Uterus (tissue), 4 donors: ENCODE measurements at places on chromosomes 16 and 17. TPM values are rescaled to one million over a fixed set of nuclear protein-coding genes. Genes with fewer than 3 reads are reported as not detected.

DNA sequence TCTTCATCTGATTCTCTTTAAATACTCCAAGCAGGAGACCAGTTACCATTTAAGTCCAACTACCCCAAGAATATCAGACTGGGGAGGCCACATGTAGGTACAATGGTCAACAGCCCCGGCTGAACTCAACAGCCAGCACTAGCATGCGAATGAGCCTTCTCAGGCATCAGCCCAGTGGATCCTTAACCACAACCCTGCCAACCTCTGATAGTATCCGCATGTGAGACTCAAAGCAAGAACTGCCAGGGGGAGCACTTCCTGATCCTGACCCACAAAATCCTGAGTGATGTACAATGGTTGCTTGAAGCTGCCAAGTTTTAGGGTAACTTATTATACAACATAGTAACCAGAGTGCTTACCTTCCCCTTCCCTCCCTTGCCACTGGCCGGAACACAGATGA is 4.0 kb downstream of the PYY start:
- no peak for DNase-seq

TBC1D26 gene
- 0.90 TPM for total RNA-seq

SMTNL2 gene
- total RNA-seq = not detected

- no peak for DNase-seq
These were observed 45.7 kb upstream of the LYRM9 start for GRCh38 chr17:27938864-27939263.

DNA sequence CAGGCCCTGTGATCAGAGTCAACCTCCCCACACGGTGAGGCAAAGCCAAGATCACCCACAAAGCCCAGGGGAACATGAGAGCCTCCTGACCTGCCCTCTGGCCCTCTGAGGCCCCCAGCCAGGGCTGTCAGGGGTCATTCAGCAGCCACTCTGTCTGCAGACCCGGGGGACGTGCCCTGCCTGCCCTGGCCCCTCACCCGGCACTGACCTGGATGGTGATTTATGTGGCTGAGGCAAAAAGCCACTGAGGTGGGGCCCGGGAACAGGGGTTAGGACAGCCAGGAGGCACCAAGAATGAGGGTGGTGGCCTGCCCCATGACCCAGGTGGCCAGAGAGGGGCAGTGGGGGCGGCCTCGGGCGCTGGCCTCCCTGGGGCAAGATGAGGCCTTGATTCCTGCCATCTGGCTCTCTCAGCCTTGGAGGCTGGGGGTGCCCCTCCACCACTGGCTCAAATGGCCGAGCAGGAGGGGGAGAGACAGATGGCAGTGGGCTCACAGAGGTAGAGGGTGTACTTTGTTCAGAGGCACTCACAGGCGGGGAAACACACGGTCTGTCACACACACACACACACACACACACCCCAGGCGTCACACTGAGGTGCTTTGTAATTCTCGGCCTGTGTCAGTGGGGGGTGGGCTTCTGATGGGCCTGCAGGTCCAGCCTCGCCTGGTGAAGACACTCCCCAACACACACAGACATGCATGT is 174.0 kb upstream of the GSE1 start:
- no peak for DNase-seq

DNA sequence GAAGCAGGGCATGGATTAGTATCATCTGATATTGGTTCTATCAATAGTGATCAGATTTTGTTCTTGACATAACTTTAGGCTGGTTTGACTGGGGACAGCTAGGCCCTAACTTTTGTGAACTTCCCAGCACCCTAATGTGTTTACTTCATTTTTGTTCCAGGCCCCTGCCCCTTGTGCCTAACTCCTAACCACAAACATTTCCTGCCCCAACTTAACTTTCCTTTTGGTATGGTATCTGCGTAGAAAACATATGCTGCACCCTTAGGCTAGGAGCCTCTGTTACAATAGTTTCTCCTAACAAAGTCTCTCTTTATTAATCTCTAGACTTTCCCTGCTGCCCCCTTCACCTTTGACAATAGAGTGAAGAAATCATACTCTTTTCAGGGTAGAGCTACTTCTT is 2.5 kb downstream of the ADPRM start:
- no peak for DNase-seq

ST6GALNAC2 gene
- 5.3 TPM for total RNA-seq

DNA sequence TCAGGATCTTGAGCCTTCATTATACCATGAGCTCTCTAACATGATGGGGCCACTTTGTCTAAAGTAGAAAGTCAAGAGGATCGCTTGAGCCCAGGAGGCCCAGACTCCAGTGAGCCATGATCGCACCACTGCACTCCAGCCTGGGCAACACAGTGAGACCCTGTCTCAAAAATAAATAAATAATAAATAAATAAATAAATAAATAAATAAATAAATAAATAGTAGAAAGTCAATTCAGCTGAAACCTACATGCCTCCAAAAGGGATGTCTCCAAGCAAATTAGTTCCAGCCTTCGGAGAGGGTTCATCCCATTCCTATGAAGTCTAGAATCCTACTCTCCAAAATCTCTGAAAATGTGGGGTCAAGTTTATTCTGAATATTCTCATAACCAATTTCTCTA is 26.0 kb downstream of the C17orf67 start:
- DNase-seq = no peak

- no peak for DNase-seq
These were observed 30.7 kb upstream of the CDH5 start for GRCh38 chr16:66335704-66336329.

SLC52A1 gene
- total RNA-seq = not detected

GRCh38 chr16:56222474-56222997 is 31.2 kb downstream of the GNAO1 start:
- no peak for DNase-seq

DNA sequence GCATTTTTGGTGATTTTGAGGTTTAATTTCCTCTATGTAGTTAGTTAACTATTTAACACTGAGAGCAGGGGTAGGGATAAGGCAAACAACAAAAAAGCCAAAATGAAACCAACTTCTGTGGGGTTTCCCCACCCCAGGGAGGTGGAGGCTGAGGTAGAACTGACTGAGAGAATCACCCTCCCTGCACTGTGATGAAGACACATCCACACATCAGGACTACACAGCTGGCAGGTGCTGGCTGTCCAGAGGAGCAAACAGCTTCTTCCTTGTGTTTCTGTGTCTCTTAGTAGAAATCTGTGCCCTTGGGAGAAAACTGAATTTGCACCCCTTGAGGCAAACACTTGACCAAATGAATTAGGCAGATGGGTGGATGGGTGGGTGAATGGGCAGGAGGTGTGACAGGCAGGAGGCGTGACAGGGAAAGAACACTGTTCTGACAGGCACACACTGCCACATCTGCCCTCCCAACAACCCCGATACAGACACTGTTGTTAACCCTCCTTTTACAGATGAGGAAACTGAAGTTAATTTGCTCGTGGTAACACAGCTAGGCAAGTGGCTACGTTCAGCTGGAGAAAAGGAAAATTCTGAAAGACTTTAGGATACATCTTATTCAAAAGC is 62.9 kb upstream of the AMZ2 start:
- no peak for DNase-seq

ADPRM gene
- total RNA-seq = 17.7 TPM

KATNB1 gene
- total RNA-seq = 18.7 TPM

DNA sequence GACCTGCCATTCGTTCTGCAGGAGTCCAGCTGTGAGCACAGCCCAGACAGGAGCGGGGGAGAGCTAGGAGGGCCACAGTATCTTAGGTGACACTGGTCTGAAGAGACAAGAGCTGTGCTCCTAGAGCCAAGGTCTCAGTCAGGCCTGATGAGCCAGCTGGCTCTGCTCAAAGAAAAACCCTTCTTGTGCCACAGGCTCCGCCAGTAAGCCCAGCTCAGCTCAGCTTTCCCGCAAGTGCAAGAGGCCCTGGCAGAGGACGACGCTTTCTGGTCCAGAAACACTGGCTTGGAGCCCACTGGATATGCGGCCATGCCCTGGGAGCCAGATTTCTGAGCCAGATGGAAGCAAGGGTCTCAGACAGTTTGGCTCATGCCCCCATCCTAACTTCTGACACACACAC is 23.9 kb downstream of the PEMT start:
- no peak for DNase-seq

CCL1 gene
- total RNA-seq = not detected
